CD4-positive, alpha-beta T cell treated with Interleukin-2 at 100 ng/mL for 4 hours (primary cell): ENCODE measurements at places on chromosomes 7 and 10.

DNA sequence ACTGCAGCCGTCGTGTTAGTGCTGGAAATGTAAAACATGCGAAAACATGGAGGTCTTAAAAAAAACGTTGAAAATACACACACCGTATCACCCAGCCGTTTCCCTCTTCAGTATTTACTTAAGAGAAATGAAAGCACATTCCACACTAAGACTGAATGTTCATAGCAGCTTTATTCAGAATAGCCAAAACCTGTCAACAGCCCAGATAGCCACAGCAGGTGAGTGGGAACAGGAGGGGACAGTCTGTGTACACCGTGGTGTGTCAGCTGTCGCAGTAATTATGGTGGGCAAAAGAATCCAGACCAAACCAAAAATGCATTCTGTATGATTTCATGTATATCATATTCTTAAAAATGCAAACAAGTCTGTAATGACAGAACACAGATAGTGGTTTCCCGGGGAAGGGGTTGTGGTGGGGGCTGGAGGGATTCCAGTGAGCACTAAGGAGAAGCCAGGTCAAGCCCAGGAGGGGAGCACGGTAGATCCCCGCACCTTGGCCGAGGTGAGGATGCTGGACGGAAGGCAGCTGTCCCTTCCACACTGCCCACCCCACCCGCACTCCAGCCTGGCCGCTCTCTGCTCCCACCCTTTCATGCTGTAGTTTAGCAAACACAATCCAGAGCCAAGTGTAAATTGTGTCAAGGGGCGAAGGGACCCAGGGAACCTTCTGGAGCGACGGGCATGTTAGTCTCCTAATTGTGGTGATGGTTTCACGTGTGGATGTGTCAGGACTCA is 123.6 kb downstream of the NKX6-2 start:
- no peak for DNase-seq

- no peak for DNase-seq
Measured at GRCh38 chr10:51638211-51638610, 61.2 kb downstream of the CSTF2T start.

- no peak for DNase-seq
Measured at GRCh38 chr10:62031507-62031906, 130.0 kb downstream of the ARID5B start.

DNA sequence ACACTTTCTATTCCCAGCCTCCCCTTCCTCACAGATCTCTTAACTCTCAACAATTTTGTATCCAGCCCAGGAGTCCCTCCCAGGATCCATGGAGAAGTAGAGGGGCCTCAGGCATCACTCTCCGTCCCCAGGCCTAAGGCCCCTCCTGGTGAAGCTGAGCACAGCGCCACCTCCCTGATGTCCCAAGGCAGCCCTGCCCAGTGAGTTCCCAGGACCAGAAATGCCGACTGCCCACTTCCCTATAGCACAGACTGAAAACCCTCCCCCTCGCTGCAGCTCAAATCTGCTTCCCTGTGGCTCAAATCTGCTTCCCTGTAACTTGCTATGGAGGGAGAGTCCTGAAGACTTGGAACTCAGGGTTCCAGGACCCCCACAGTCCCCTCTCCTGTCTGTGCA is 35.6 kb downstream of the YKT6 start:
- DNase-seq, result no peak

DNA sequence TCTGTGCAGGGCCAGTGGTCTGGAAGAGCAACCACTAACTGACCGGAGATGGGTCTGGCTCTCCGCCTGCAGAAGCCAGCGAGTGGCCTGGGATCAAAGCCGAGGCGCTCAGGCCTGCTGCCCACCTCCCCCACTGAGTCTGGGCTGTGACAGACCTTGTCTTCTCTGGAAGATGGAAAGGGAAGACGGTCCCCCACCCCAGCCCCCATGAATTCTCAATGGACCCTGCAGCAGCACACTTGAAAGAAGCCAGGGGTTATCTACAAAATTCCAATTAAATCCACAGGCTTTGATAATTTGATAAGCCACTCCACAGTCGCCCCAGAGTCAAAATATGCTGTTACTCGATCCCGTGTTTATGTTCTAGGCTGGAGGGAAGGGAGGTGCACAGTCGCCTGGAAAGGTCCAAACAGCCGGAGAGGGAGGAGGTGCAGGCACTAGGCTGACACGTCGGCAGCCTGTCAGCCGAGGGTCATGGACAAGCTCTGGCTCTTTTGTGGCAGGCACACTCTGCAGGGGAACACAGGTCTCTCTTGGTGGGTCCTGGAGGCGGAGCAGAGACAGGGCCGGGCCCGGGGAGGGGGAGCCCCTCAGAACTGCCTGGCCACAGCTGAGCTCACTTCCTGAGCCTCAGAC is 134.9 kb downstream of the SH3PXD2A start:
- no peak for DNase-seq

DNA sequence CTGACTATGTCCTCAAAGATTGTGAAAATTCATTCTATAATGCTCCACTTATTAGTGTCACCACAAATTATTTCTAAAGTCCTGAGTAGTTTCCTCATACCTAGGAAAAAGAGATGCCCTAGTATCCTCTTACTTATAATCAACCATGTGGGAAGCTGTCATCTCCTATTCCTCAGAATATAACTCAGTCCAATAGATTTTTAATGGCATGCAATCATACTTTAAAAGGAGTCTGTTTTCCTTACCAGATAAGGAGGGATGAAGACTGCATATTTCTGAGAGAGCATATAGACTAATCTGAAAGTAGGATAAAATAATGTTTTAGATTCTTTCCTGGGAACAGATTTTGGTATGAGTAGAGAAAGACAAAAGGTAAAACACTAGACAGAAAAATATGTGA is 727.7 kb upstream of the GRM3 start:
- no peak for DNase-seq

DNA sequence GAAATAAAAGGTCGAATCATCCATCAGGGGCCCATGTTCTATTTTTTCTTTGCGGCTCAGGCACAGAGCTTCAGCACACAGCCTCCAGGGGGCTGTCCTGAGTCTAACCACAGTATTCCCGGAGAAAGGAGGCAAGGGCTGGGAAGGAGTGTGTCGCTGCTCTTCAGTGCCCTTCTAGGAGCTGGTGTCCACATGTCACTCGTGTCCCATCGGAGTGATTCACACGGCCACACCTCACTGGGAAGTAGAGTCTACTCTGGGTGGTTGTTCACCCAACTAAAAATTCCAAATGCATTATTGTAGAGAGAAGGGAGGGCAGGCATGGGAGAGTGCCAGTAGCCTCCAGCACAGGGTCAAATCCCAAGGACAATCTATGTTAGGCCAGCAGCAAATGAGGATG is 114.8 kb upstream of the LANCL2 start:
- no peak for DNase-seq

DNA sequence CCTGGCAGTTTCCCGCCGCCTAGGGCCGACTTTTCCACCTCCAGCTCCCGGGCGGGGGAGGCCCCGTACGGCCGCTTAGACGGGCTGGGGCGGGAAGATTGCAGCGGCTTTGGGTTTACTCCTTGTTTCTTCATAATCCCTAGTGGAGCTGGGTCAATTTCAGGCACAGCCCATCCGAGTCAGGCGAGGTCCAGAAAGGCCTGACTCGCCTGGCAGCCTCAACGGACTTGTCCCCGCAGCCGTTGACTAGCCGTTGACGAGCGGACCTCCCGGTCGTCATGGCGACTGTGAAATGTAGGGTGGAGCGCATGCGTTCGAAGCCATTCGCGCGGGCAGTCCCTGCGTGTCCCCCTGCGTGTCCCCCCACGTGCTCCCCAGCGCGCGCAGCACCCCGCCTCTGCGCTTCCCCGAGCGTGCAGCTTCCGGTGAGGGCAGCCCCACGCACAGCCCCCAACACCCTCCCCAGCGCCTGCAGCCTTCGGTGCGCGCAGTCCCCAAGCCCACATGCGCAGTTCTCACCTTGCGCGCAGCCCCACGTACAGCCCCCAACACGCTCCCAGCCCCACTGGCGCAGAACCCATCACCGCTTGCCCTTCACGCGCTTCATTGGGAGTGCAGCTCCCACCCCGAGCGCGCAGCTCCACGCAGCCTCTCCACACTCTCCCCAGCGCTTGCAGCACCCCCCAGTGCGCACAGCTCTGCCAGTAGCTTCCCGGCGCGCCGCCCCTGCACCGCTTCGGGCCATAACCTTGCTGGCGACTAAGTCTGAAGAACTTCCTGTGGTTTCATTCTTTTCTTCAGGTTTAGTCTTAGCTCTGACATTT is 67.8 kb downstream of the TBX20 start:
- no peak for DNase-seq

DNA sequence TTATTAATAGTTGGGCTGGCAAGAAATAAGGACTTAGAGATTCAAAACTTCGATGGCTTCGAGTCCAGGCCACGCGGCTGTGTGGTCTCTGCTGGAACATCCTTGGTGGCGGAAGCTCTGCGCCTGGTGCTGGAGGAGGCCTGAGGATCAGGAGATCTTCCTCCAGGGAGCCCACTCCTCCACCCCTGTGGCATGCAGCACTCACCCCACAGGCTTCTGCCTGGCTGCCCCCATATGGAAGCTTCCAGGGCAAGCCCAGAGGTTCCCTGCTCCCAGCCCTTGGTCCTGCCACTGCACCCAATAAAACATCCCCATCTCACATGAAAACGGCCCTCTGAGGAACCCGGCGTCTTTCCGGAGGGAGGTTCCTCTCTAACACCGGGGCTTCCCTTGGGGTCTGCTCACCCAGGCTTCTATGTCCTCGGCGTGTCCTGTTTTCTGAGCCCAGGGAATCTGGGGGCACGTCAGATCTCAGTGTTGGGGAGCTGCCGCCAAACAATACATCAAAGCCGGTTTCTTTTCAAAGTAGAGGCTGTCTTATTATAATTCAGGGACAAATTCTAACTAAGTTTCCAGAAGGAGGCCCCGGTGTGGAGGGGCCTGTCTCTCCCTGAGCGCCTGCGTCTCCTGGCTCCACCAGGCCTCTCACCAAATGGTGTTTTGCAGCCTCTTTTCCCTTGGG is 32.4 kb downstream of the CALML3 start:
- DNase-seq, result no peak

- peak; percentile 52 for DNase-seq
Measured at GRCh38 chr10:67520924-67521520, 175.0 kb downstream of the CTNNA3 start.

DNA sequence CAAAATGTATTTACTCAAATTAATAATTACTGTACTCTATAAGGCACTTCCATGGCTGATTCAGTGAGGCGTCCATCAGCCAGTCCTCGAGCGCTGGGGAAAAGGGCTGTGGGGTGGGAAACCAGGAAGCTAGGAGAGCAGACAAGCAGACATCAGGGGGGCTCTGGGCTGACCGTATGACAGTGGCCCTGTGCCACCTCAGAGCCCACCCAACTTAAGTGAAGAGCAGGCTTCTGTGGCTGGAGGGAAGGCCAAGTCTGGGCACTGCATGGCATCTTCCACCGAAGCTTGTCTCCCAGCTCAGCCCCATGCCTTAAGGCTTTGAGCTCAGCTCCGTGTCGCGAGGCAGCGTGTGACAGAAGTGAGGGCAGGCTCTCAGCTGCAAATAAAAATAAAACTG is 464.5 kb upstream of the ZMIZ1 start:
- DNase-seq, result no peak

- DNase-seq, result no peak
Measured at GRCh38 chr10:97365761-97366351, 31.3 kb upstream of the FRAT2 start.

DNA sequence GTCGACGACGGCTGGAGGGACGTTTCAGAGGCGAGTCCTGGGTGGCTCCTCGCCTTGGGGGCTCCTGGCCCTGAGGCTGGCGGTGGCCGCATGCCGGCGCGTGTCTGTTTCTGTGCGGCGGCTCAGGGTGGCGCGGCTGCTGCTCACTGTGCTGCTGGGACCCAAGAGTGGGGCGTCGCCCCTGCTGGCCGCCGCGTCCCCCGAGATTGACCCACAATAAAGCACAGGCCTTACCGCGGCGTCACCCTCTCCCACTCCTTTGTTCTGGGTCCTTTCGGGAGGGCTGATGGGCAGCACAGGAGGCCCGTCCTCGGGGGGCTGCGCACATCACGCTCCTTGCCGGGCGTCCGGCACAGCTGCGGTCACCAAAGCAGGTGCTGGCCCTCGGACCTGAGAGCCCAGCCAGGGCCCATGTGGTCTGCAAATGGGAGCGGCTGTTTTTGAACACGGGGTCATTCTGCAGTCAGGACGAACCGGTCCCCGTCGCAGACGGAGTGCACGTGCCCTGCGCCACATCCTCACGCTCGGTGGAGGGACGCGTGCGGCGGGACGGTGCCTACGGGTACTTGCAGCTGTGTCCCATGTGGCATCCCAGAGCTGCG is 19.2 kb downstream of the GET4 start:
- no peak for DNase-seq

DNA sequence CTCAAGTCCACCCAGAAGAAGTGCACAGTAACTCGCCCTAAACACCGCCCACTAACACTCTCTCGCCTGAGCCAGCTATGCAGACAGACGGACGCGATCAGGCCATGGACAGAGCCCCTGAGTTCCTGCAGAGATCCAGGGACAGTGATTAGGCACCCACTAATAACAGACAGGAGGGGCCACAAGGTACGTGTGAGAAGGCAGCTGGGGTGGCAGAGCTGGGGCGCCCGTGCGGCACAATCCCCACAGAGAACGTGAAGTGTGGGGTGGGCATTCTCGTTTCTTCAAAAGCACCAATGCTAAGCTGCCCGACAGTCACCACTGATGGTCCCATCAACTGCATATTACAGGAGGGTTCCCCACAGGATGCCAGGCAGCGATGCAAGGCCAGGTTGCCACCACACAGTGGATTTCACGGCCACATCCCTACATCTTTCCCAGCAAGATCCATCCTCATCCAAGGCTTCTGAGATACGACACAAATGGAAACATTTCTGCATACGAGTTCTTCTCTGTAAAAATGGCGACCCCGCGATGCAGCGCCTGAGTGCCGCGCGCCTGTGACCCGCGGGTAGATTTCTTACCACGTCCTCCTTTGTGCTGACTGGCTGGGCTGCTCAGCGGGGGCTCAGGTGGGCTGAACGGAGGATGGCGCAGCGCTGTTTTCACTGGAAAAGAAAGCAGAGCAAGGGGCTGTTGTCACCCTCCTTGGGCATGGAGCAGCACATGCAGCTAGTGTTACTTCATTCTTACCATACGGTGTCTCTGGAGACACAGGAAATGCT is 237.5 kb downstream of the TNS3 start:
- DNase-seq, result no peak

DNA sequence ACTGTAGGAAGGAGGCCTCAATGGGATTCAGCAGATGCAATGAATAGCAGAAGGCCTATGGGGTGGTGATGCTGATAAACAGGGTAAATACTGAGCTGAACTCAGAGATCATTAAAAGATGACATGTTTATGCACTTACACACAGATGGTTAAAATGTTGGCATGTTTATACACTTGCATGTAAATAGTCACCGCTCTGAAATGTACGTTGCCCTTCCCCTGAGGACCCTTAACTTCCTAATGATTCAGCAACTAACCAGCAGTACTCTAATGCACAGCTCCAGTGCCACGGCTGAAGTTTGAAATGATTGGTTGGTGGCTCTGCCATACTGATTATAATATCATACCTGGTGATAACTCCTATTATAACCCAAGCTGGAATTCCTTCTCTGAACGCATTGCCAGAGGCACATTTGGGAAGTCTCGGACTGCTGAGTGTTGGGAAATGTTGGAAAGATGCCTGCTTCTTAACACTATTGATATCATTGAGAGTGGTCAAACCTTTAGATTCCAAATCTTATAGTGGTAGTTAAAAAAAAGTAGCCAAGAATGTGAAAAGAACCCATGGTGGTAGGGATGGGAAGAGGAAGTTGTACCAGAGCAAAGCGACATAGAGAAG is 3.7 kb upstream of the CAV1 start:
- no peak for DNase-seq

- DNase-seq, result no peak
Measured at GRCh38 chr10:74093530-74094164, 57.0 kb downstream of the AP3M1 start.
